Fibroblast of lung (primary cell): ENCODE measurements at places on chromosomes 2 and 18.

- H3K27ac ChIP-seq, result no peak overlapping the region
- no peaks in the 10 kb centered on the region for H3K27me3 ChIP-seq
- no peak overlapping the region for H3K4me3 ChIP-seq
- no peak for DNase-seq
- no peaks in the 10 kb centered on the region for H3K36me3 ChIP-seq
Observed at GRCh38 chr18:74142252-74142651, 5.4 kb downstream of the FBXO15 start.

DNA sequence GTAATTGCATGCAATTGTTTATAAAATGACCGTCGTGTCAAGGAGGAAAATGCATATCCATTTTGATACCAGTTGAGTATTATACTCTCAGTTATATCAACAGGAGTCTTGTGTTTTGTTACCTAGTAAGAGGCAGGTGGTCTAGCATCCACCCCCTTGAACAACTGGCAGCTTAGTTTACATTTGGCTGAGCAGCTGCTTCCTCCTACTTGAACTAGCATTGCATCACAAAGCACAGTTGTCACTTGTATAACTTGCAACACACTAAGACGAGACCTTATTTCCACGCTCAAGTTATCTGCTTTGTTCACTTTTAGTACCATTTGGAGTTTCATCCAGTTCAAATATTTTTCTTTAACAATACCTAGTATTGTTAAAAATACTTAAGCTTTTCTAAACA, 75.4 kb upstream of the UBE2E3 start:
- no peaks in the 10 kb centered on the region for H3K4me1 ChIP-seq
- H3K27ac ChIP-seq, result no peak overlapping the region
- H3K4me3 ChIP-seq, result no peak overlapping the region
- no peaks in the 10 kb centered on the region for H3K36me3 ChIP-seq

GRCh38 chr2:46846536-46846935, 69.1 kb downstream of the MCFD2 start:
- DNase-seq, result no peak
- H3K4me3 ChIP-seq, result no peak overlapping the region

DNA sequence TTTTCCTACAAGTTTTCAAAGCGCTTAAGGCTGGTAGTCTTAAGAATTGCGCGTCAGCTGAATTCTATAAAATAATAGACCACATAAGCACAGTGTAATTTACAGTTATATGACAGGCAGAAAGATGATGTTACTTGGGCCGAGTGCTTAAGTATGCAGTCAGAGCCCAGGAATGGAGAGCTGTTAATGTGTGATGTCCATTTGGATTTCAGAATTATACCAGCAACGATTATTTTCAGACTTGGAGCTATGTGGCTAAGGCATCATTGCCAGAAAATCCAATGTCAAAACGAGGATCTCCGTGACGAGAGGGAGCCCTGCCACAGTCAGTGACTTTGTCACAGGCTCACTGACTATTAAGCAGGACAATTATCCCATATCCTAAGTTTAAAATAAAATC, 3.4 kb downstream of the KLF7 start:
- peak overlapping the region; percentile 97 for H3K27ac ChIP-seq
- H3K4me3 ChIP-seq, result peak overlapping the region; percentile 81
- no peaks in the 10 kb centered on the region for H3K36me3 ChIP-seq
- H3K27me3 ChIP-seq, result no peaks in the 10 kb centered on the region
- H3K4me1 ChIP-seq, result peaks cover 5% of the 10 kb centered on the region

- peaks cover 12% of the 10 kb centered on the region for H3K4me1 ChIP-seq
- H3K36me3 ChIP-seq, result no peaks in the 10 kb centered on the region
- H3K27ac ChIP-seq, result peak overlapping the region; percentile 53
- H3K4me3 ChIP-seq, result no peak overlapping the region
- no peaks in the 10 kb centered on the region for H3K27me3 ChIP-seq
- DNase-seq, result peak; percentile 94
Observed at GRCh38 chr18:63161761-63162195, 157.8 kb downstream of the BCL2 start.

DNA sequence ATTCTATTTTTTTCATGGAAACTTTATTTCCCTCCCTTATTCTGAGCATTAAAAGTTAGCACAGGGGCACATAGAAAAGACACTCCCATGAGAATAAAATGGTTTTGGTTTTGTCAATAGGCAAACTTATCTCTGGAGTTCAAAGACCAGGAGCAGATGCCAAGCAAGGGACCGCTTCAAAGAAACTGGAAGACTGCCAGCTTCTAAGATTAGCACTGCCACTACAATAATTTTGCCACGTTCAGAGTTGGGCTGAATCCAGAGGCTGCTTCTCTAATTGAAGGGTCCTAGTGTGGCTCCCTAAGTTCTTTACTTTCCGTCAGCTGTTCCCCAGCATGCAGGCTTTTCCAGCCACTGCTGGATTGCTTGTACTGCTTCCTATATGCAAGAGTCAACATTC, 681.0 kb upstream of the GCFC2 start:
- DNase-seq, result no peak
- H3K36me3 ChIP-seq, result no peaks in the 10 kb centered on the region
- H3K27me3 ChIP-seq, result no peaks in the 10 kb centered on the region
- H3K4me3 ChIP-seq, result no peak overlapping the region
- H3K27ac ChIP-seq, result no peak overlapping the region

DNA sequence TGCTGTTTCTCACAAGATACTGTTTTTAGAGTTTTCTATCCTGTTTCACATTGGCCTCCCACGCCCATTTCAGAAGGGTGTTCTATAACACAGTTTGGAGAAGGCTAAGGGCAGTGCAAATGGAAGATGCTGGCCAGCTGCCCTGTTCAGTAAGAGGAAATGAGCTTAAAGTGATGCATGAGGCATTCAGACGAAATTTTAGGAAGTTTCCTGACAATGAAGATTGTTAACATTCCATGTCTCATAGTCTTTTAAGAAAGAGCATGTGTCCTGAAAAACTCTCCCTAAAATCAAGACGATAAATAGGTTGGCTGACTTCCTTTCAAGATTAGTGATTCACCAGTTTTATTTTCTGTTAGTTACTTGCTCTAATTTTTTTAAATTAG, 484.2 kb upstream of the NRP2 start:
- H3K4me3 ChIP-seq, result no peak overlapping the region
- H3K4me1 ChIP-seq, result no peaks in the 10 kb centered on the region
- no peaks in the 10 kb centered on the region for H3K36me3 ChIP-seq
- no peaks in the 10 kb centered on the region for H3K27me3 ChIP-seq
- DNase-seq, result peak; percentile 84
- H3K27ac ChIP-seq, result peak overlapping the region; percentile 56

DNA sequence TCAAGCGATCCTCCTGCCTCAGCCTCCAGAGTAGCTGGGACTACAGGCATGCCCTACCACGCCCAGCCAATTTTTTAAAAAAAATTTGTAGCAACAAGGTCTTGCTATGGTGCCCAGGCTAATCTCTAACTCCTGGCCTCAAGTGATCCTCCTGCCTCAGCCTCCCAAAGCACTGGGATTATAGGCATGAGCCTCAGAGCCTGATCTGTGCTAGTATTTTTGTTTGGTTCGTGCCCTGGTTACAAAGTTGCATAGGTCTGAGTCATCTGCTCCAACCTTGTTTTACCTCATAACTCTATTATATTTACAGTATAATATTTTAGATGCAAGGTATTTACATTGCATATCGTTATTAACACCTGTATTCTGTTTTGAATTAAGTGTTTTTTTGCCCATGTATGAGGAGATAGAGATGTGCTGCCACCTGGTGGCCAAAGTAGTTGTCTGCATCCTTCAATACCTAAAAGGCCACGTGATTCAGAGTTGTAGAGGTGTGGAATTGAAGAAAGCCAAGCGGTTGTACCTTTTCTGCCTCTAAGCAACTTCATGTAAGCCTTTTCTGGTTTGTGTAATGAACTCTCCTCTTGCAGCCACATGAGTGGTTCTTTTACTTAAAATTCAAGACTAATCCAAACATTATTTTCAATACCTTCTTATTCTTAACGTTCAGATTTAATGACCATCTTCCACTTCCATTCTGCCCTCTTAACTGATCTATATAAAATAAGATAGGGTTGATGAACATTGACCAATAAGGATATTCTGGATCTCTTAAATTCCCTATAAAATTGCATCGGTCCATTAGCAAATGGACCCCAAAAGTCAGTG, 19.9 kb upstream of the CABYR start:
- DNase-seq, result peak; percentile 77
- H3K4me3 ChIP-seq, result no peak overlapping the region
- no peaks in the 10 kb centered on the region for H3K36me3 ChIP-seq
- H3K27ac ChIP-seq, result no peak overlapping the region
- no peaks in the 10 kb centered on the region for H3K27me3 ChIP-seq

DNA sequence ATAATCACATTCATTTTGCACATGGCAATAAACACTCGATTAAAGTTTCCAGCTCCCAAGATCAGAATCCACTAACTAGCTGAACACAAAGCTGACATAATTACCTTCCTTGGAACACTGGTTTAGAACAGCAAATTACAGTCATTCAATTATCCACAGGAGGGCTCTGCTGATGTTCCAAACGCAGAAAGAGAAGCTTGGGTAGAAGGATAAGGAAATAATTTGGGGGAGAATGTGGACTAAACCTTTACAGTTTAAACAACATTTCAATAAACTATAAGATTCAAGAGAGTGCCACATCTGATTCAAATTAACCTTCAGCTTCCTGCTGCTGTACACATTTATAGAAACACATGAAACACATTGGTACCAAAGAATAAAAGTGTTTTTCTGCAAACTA, 67.8 kb upstream of the ARL4C start:
- no peak overlapping the region for H3K4me3 ChIP-seq
- peak; percentile 79 for DNase-seq
- no peak overlapping the region for H3K27ac ChIP-seq

DNA sequence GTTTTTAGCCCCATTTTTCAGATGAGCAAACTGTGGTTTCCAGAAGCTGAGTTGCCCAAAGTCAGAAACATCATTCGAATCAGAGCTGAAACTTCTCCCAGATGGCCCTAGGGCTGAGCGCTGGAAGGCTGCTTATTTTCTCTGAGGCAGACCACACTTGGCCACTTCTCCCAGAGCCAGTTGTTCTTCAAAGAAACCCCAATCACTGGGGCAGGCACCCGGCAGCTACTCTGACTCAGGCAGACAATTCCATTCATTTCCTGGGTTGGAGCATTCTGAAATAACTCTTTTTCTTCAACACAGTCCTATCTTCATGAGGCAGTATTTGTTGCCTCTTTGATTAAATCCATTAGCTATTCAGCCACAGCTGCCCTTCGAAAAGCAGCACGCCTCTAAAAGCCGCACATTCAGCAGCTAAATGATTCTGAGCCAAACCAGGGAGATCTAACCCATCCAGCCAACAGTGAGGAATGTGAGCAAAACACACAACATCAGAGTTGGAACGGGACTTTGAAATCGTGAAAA, 40.9 kb downstream of the LRATD1 start:
- H3K4me3 ChIP-seq, result no peak overlapping the region
- peak; percentile 75 for DNase-seq
- H3K27me3 ChIP-seq, result no peaks in the 10 kb centered on the region
- H3K36me3 ChIP-seq, result no peaks in the 10 kb centered on the region

DNA sequence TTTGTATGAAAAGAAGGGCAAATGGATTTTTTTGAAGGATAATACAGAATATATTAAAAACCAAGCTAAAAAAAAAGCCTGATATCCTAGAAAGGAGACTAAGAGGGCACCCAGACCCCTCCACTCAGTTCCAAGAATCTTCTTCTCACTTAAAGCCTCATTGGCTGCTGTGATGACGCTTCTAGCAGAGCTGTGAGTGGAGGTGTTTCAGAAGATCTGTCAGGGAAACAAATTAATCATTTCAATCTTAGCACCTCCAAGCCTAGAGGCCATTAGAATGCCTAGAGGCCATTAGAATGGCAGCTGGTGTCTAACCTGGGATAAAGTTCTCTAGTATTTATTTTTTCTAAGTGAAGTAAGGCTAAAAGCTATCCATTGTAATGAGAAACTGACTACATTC, 164.2 kb upstream of the TMEM200C start:
- peaks cover 7% of the 10 kb centered on the region for H3K4me1 ChIP-seq
- no peaks in the 10 kb centered on the region for H3K36me3 ChIP-seq
- DNase-seq, result no peak
- H3K27me3 ChIP-seq, result no peaks in the 10 kb centered on the region
- H3K27ac ChIP-seq, result no peak overlapping the region
